ENCODE measurements at places on chromosomes 1 and 21. TPM values are rescaled to one million over a fixed set of nuclear protein-coding genes. Genes with fewer than 3 reads are reported as not detected.

LRRN2 gene
- not detected for total RNA-seq

SMG5 gene
- total RNA-seq, result 70.1 TPM

TGFBR3 gene
- 16.3 TPM for total RNA-seq

RYR2 gene
- total RNA-seq, result 0.13 TPM

GBP5 gene
- 14.0 TPM for total RNA-seq

MYOG gene
- not detected for total RNA-seq

OR10Z1 gene
- not detected for total RNA-seq

NBPF6 gene
- total RNA-seq, result 0.76 TPM

ASCL5 gene
- not detected for total RNA-seq

CYP4Z1 gene
- total RNA-seq, result not detected

All from Peyer's patch (tissue), 4 donors.